Esophagus muscularis mucosa (tissue), 4 donors: ENCODE measurements at places on chromosomes 11 and 22. TPM values are rescaled to one million over a fixed set of nuclear protein-coding genes. Genes with fewer than 3 reads are reported as not detected.

TMPRSS5 gene
- 0.26 TPM for total RNA-seq

- DNase-seq = no peak
- peaks cover 20% of the 10 kb centered on the region for H3K36me3 ChIP-seq
- peak within 1 kb of the TSS; percentile 95 for H3K27ac ChIP-seq
- H3K27me3 ChIP-seq = no peaks in the 10 kb centered on the region
- peaks cover 55% of the 10 kb centered on the region for H3K4me1 ChIP-seq
Measured at GRCh38 chr11:86955361-86956120, at the start of gene FZD4. Gene FZD4 (minus strand): TSS chr11:86955395. CDS start chr11:86955085, 310 bp downstream.

GRCh38 chr11:124123622-124124021 is 8.4 kb downstream of the VWA5A start:
- no peak overlapping the region for H3K4me3 ChIP-seq
- no peak overlapping the region for H3K27ac ChIP-seq
- no peaks in the 10 kb centered on the region for H3K4me1 ChIP-seq
- H3K36me3 ChIP-seq = peaks cover 77% of the 10 kb centered on the region
- DNase-seq = no peak

- no peaks in the 10 kb centered on the region for H3K4me1 ChIP-seq
- no peaks in the 10 kb centered on the region for H3K27me3 ChIP-seq
- no peak overlapping the region for H3K27ac ChIP-seq
- H3K4me3 ChIP-seq = no peak overlapping the region
Measured at GRCh38 chr11:19084661-19085315, 24.3 kb upstream of the MRGPRX2 start.

GRCh38 chr11:118621071-118621783 is 13.8 kb downstream of the PHLDB1 start:
- H3K27me3 ChIP-seq = no peaks in the 10 kb centered on the region
- H3K36me3 ChIP-seq = peaks cover 39% of the 10 kb centered on the region
- peak overlapping the region; percentile 60 for H3K4me3 ChIP-seq
- H3K4me1 ChIP-seq = peaks cover 85% of the 10 kb centered on the region
- H3K27ac ChIP-seq = peak overlapping the region; percentile 90
